ENCODE measurements at places on chromosomes 3 and 15.
A peak's percentile ranks its signal among the peaks of the same experiment; 100 is the strongest.

- no peak for DNase-seq
Observed at GRCh38 chr3:182671942-182672341, 121.4 kb upstream of the ATP11B start.

DNA sequence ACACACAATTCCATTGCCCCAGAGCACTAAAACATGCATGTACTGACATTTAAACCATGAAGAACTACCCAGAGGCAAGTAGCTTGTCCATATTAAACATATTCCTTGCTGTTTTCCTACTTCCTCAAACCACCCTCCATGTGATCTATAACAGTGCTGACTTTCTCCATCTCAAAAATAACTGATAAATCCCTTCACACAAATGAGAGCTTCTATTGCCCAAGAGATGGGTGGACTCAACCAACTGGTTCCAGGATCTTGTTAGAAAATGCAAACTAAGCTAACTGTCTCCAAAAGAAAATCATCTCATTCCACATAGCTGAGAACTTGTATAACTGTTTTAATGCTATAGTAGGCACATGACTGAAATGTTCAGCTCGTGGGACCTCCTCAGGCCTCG is 29.6 kb downstream of the DCLK3 start:
- no peak for DNase-seq

- DNase-seq = no peak
Observed at GRCh38 chr3:107959550-107960154, 131.2 kb downstream of the CD47 start.

DNA sequence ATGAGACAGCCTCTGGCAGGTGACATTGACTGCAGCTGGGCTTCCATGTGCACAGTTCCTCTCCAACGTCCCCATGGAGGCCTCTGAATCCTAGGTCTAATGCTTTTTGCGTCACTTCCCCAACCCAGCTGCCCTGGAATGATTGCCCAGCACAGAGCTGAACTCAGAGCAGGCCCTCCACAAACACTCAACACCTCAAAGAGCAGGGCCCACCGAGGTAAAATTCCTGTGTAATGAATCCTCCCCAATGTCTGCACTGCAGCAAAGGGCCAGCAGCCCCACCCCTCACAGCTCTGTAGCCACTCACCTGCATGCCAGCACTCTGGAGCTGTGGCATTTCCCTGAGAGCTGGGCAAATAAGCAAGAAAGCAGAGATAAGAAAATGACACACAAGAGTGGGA is 42.6 kb upstream of the DUSP7 start:
- no peak for DNase-seq

GRCh38 chr3:12799525-12800440 is 3.3 kb downstream of the CAND2 start:
- DNase-seq = no peak

GRCh38 chr3:21269882-21270281 is 481.1 kb downstream of the ZNF385D start:
- DNase-seq = no peak

DNA sequence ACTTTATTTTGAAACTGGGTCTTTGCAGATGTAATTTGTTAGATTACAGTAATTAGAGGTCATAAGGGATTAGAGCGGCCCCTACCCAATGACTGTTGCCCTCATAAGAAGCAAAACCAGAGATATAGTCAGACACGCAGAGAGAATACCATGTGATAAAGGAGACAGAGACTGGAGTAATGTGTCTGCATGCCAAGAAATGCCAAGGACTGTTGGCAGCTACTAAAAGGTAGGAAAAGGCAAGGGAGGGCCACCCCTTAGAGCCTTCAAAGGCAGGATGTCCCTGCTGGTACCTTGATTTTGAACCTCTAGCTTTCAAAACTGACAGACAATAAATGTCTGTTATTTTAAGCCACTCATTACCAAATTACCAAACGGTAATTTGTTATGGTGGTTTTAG is 548.2 kb downstream of the FHIT start:
- DNase-seq = no peak

DNA sequence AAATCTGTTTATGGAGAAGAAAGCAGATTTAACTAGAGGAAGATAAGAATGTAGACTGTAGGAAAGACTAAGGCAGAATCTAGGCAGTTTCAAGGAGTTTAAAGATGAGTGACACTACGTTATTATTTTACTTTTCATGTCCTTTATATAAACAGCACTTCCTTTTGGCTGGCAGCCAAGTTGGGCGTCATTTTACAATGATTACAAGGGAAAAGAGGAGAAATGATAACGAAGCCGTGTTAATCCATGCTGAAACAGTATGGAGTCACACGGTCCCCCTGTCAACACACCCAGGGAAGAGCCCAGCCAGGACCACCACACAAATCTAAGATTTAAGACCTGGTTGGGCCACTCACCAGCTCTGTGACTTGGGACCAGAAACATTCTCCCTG is 83.7 kb upstream of the NEO1 start:
- DNase-seq = peak; percentile 35

Data from left ventricle myocardium superior (tissue), 1 donor.